ENCODE measurements at places on chromosomes 12 and 14.

DNA sequence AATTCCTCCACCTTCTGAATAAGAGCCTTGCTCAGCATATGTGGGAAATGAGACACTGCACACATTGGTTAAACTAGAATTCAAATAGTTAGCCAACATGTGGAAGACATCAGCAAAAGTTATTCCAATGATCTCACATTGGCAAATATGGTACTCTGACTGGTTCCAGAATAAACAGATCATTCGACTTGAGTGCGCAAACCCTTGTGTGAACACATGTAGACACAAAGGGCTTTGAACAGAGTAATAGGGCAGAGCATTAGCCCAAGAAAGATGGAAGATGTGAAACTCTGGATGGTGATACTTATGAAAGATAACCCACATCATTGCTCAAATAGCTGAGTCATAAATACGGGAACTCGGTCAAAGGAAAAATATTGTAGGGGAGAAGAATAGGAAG, 1133.4 kb upstream of the SEL1L start:
- no peak for DNase-seq

- no peak for DNase-seq
Measured at GRCh38 chr12:49230176-49230804, 34.6 kb upstream of the TUBA1C start.

DNA sequence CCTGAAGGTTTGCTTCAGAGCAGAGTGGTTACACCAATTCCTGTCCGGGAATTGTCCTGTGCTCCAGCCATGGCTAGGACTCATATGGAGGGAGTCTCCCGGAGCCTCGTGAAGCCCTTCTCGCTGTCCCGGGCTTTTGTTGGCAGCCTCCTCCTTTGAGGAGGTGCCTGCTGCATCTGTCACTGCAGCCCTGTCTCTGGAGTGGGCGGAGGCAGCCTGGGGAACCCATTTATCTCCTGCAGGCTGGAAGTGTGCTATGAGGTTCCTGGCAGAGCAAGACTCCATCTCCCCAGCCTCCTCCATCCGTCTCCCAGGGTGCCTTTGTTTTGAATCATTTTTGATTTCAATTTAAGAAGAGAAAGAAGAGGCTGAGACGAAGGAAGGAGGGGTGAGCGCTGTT, 355.3 kb downstream of the GLT1D1 start:
- no peak for DNase-seq

DNA sequence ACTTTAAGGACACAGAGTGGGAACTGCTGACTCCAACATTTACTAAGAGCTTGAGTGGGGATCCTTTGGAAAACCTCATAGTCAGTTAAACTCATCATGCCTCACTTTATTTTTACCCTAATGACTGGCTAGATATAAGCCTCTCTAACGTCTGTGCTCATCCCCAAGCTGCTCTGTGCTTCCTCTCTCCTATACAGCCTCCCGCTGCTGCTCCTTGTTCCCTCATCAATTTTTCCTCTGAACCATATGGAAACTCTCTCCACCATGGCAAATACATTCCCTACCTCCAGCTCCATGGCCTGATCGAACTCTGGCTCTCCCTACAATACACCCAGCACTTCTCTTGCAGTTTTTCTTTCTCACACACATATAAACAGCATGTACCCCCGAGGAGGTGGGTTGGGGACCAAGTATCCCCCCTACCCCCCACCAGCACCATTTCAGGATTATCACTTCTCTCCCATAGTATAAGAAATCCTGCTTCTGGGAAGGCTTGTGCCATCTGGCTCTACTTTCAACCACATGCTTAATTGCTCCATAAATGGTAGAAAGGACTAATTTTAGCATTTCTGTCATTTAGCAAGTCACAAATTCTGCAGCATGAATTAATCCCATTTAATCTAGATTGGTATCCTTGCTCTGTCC, 39.2 kb upstream of the DYRK2 start:
- no peak for DNase-seq

DNA sequence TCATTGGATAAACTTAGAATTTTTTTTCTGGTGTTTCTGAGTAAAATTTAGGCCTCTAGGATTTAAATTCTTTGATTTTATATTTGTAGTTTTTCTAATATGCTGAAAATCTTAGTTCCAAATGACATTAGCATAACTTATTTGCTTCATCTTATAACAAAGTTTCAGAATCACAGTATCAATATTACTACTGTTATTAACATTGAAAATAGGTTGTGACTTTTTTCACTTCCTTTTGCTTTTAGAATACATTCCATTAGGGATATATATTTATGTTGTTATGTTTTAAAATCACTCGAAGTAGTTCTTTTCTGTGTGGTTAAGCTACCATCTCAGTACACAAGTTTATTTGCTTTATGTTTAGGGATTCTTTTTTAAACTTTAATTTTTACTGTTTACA, 12.8 kb downstream of the RAB3IP start:
- no peak for DNase-seq

DNA sequence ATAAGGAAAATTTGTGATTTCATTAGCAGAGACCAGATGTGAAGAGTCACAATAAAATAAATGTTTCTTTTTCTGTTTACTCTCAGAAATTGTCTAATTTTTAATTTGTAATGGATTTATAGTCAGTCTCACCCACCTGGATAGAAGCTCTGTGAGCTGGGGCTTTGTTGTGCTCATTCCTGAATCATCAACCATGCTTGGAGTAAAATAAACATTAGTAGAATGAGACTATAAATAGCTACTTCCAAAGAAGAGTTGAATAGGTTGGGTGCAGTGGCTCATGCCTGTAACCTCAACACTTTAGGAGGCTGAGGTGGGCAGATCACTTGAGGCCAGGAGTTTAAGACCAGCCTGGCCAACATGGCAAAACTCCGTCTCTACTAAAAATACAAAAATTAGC, 185.3 kb upstream of the FBXO33 start:
- DNase-seq, result no peak

DNA sequence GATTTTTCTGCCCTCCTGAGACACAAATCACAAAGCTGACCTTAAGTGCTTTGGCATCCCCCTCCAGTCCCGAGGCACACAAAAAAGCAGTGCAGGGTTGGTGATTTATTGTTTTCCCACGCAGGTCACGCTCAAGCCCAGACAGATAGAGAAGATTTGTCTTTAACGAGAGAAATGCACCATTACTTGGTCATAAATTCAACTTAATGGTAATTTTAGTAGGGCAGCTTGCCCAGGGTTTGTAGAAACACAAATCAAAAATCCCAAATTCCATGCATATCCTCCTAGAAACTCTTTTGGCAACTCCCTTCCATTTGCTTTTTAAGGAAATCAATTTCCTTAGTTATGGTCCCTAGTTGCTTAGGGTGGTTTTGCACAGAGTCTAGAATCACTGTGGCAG, 132.6 kb downstream of the IGF1 start:
- no peak for DNase-seq

- DNase-seq, result no peak
Measured at GRCh38 chr12:12977231-12977630, 22.8 kb downstream of the HEBP1 start.

GRCh38 chr12:124823272-124823970, 40.2 kb downstream of the SCARB1 start:
- no peak for DNase-seq

DNA sequence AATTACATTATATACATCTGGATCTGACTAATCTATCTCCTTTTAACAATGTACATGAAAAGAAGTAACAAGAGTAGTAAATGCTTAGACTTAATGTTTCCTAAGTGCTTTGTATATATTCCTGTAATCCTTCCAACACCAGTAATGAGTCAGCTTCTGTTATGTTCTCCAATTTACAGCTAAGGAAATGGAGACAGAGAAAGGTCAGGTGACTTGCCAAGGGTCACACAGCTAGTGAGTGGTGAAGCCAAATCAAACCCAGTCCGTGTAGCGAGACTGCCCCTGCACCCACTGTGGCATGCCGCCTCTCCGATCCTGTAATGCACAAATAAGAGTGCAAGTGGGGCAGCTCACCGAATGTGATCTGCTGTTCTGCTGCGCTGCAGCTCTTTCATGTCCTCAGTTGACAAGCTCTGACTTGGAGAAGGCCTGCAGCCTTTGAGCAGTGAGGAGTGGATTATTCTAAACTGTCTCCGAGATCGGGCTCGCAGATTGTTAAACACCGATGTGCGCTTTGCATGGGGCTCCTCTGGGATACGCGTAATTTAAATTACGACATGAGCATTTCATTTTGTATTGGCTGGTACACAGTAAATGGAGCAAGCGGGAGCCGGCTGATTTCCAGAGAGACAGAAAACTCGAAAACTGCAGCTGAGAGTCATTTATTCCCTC, 65.1 kb upstream of the KTN1 start:
- DNase-seq, result no peak

GRCh38 chr12:121120989-121121755, 11.5 kb upstream of the P2RX7 start:
- DNase-seq, result no peak

- DNase-seq, result no peak
Measured at GRCh38 chr14:28576523-28576922, 190.1 kb upstream of the FOXG1 start.

DNA sequence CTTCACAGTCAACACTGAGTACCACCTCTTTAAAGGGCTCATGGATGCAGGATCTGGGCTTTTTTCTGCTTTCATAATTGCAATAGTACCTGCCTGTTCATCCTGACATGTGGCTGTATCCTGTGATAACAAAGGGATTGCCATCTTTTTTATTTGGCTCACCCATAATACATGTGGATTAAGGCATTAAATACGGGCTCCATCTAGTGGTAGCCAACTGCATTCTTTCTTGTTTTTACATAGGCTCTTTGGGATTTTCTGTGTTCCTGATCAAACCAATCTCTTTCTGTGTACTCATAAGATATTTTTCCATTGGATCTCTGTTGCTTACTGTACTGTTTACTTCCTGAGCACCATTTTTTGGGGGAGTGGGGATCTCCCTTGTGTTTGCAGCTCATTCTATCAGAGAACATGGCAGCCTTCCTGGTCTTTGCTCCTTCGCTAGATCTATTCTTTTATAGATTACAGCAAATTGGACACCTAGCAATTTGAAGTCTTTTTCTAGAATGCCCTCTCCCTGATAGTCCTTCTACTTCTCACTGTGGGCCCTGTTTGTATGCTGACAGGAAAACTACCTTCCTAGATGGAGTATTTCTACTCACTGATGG, 723.4 kb upstream of the MDGA2 start:
- peak; percentile 35 for DNase-seq

GRCh38 chr12:80576641-80577418, 130.6 kb upstream of the MYF6 start:
- no peak for DNase-seq

- DNase-seq, result no peak
Measured at GRCh38 chr12:56346675-56347074, 8.0 kb downstream of the IL23A start.

- no peak for DNase-seq
Measured at GRCh38 chr12:92132288-92132687, 13.4 kb downstream of the BTG1 start.

GRCh38 chr12:114395233-114395632, 10.7 kb downstream of the TBX5 start:
- no peak for DNase-seq

- DNase-seq, result peak; percentile 42
Measured at GRCh38 chr14:63276492-63277342, 42.0 kb downstream of the GPHB5 start.

- peak; percentile 93 for DNase-seq
Measured at GRCh38 chr14:67943947-67944346, 124.4 kb downstream of the RAD51B start.

GRCh38 chr12:98582093-98582492, 11.4 kb upstream of the SLC25A3 start:
- DNase-seq, result no peak

- DNase-seq, result no peak
Measured at GRCh38 chr12:115023279-115024265, 339.6 kb upstream of the TBX3 start.

- no peak for DNase-seq
Measured at GRCh38 chr12:15808652-15809051, 19.5 kb upstream of the EPS8 start.

GRCh38 chr14:24427537-24428508, 1.6 kb downstream of the CBLN3 start:
- no peak for DNase-seq

DNA sequence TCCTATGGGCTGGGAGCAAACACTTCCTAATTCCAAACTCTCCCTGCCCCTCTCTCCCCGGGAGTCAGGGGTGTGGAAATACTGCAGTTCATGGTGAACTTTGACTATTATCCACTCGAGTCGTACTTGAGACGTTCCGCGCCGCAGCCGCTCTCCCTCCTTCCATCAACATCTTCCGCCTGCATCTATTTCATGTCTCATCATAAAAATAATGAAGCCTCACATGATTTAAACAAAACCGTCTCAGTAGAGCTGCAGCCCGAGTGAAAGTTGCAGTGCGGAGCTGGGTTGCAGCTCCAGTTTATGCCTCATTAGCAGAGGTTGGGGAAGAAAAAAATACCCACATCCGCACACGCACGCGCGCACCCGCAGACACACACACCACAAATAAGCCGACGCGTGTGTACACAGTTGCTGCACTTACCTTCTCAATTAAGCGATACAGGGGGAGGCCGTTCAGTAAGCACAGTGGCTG, 283 bp downstream of the LMO3 start:
- no peak for DNase-seq

DNA sequence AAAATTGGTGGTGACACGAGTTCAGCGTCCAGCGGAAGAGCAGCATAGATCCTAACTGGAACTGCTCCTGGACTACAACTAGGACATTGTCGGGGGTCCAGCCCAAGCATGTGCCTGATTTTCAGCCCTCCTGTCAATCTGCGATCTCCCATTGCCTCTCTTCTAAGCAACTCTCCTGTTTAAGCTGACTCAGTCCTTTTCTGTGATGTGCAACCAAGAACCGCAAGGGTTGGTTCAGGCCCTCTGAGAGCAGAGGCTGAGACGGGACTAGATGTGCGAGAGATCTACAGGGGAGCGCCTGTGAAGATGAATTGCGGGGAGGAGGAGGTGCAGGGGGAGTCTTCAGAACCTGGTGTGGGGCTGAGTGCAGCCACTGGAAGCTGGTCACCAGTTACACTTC, 3.7 kb upstream of the PAPLN start:
- DNase-seq, result no peak

GRCh38 chr14:96090441-96091148, 51.4 kb downstream of the C14orf132 start:
- peak; percentile 55 for DNase-seq
